SJCRH30 (cell line): ENCODE measurements at places on chromosomes 16 and 17.
A peak's percentile ranks its signal among the peaks of the same experiment; 100 is the strongest.

GRCh38 chr17:75535119-75535537, 9.6 kb downstream of the LLGL2 start:
- no peak for DNase-seq

GRCh38 chr16:4244254-4245076, 2.6 kb upstream of the SRL start:
- peak; percentile 94 for DNase-seq

DNA sequence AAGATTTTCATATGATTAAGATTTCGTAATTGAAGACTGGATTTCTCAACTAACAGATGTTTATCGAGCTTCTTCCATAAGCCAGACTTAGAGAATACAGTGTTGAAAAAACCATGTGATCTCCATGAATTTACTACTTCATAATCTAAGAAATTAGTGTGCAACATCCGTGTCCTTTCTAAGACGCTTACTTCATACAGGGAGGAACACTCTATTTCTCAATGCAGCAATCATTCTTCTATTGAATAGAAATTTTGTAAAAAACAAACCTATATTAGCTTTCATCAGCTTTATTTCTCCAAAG, 946.3 kb downstream of the KCNJ2 start:
- DNase-seq = no peak

DNA sequence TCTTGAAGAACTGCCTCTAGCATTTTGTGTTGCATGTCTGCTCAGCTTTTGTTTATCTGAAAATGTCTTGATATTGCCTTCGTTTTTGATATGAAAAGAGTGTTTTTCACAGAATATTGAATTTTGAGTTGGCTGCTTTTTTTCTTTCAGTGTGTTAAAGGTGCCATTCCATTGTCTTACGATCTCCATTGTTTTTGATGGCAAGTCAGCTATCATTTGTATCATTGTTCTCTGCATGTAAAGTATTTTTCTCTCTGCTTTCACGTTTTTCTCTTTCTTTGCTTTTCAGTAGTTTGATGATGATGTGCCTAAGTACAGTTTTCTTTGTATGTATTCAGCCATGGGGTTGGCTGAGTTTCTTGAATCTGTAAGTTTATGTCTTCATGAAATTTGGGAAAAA, 57.0 kb downstream of the AIPL1 start:
- no peak for DNase-seq

DNA sequence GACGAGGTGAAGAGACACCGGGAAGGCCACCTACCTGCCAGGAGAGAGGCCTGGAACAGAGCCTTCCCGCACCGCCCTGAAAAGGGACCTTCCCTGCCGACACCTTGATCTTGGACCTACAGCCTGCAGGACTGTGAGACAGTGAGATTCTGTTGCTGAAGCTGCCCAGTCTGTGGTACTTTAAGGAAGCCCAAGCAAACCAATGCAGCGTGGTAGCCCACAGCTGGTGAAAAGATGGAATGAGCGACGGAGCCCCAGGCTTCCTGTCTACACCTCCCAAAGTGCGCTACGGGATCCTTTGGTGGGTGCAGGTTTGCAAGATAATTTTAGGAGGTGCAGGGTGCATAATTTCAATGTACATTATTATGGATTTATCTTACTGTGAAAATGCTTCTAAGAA, 33.9 kb downstream of the TNFRSF13B start:
- no peak for DNase-seq
